ENCODE measurements at places on chromosomes 11 and 22.

- no peak for DNase-seq
These were observed 47.4 kb upstream of the SEPTIN5 start for GRCh38 chr22:19666673-19667593.

DNA sequence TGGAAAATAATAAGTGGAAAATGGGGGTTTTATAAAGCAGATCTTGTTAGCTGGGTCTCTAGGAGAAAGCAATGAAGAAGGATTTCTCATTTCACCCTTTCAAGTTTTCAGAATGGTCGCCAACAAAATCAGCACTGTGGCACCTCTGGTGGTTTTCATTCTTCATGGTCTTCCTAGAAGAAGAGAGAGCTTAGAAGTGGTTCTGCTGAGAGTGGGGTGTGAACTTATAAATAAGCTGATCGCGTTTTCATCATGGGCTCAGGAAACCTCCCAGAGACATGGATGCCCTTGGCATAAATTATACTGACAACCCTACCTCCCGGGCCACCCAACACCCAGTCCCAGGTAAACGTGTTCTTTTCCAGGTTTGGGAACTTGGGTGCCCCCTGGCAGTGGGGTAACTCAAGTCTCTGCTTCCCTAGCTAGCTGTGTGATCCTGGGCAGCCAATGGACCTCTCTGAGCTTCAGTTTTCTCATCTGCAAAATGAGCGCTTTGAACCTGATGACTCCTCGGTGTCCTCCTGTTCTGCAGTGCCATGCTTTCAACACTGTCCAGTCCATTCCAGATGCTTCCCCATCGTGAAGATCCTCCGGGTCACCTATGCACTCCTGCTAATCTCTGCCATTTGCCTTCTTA, 72.6 kb upstream of the GRAMD1B start:
- no peak for DNase-seq

DNA sequence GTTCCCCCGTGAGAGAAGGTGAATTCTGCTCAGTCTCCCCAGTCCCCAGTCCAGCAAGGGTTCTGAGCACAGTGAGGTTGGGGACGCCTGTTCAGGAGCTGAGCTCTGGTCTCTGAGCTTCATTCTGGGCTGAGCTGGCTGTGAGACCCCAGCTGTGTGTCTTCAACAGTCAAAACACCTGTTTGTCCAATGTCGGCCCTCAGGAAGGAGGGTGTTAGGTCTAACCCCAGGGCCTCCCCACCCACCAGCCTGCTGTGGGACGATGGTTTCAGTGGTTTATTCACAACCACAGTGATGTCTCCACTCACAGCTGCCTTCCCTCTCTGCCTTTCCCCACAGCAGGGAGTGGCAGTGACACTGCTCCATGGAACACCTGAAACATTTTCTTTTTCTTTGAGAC, 1282.9 kb downstream of the TBC1D22A start:
- DNase-seq, result no peak

DNA sequence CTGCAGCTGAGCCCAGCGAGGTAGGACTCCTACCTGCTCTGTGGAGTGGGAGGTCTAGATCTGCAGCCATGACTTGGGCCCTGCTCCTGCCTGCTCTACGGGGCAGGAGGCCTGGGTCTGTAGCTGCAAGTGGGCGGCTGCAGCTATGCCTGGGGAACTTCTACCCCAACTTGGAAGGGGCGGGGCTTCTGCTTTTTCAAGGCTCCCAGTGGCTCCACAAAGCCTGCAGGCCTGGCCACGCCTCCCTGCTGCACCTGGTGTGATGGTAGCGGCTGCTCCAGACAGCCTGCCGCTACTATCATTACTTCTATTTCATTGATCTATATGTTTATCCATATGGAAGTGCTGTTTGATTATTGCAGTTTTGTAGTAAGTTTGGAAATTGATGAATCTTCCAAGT, 121.2 kb downstream of the NELL1 start:
- no peak for DNase-seq

DNA sequence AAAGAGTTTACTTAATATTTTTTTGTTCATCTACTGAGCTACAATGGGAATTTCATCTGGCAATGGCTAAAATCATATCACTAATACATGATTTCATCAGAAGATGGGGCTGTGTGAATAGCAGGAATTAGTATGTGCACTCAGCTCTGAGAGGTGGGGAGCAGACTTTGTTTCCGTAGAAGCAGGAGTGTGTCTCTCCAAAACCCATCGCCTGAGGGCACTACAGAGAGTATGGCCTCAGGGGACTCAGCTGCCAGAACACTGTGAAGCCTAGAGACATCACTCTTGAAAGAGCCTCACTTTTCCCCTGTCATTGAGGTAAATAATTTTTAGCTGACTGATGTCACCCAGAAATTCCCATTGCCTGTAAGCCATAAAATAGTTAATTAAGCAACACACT, 261.4 kb upstream of the ISX start:
- no peak for DNase-seq

DNA sequence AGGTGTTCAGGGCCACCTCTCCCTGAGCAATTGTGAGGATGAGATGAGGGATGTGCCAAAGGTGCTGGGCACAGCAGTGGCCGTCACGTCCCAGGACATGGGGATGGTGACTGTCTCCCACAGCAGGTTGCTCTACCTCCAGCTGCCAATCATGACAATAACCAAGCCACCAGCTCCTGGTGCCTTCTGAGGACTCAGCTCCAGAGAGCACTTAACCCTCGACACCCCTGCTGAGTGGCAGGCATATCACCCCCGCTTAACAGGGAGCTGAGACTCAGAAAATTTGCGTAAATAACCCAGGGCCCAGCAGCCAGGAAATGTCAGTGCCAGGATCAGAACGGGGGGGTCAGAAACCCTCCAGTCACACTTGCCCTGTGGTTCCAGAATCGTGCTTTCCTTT, 8.4 kb upstream of the PNPLA5 start:
- DNase-seq, result no peak

DNA sequence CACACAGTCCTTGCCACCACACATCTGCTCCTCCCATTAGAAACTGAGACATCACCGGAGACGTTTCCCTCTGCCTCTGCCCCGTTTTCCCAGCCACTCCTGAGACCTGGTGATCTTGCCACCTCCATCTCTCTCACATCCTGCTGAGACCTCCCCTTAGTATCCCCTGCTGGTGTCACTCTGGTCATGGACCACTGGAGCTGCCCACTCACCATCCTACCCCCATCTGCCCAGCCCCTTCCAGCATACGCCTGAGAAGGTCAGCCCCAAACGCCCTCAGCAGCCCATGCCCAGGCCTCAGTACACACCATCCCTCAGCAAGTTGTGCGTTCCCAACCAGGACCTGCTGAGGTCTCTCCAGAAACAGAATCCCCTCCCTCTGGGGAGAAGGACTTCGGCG, 64.3 kb downstream of the SHANK2 start:
- DNase-seq, result no peak

- DNase-seq, result no peak
These were observed 292.0 kb downstream of the BRD1 start for GRCh38 chr22:49535527-49536125.

GRCh38 chr22:38203090-38203810, 1.5 kb downstream of the MAFF start:
- DNase-seq, result no peak

DNA sequence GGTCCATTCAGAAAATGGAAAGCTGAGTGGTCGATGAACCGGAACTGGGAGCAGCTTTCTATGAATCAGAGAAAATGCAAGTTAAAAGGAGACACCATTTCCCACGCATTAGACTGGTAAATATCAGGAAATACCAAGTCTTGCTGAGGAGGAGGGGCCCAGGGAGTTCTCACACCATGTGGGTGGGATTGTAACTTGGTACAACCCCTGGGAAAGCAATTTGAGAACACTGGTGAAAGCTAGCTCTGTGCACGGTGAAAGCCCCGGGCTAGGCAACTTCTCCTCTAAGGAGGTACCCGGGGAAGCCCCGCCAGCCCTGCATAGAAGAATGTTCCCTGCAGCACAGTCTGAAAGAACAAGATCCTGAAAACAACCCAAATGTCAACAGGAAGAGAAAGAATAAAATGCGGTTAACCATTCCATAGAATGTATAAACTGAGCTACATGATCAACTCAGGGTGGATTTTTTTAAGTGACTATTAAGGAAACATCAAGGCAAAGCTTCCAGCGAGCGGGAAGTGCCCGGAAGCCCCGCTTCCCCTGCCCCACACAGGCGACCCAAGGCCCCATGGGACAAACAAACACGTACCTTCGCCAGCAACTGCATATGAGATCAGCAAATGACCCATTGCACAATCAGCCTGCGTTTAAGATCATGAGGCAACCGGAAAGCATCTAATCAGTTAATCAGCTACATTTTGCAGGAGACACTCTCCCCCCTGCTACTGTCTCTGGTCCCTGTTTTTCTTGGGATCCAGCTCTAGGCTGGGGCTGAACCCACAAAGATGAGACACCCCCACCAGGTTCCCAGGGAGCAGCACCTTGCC, 11.3 kb downstream of the SHANK2 start:
- no peak for DNase-seq

GRCh38 chr11:116420030-116420429, 352.8 kb downstream of the BUD13 start:
- no peak for DNase-seq

DNA sequence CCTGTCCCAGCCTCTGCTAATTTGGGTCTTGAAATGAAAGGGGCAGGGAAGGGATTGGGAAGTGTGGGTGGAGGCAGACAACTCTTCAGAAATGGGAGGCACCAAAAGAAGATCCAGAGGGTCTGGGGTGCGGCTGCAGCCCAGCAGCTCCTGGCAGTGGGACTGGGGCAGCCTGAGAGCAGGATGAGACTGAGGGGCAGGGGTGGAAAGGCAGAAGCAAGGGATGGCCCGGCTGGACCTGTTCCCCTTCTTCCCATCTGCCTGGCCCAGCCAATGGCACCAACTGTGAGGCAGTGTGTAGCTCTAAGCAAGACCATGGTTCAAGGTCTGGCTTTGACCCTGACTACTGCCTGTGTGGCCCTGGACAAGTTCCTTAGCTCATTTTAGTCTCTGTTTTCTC, 160.4 kb downstream of the ENTHD1 start:
- DNase-seq, result no peak

GRCh38 chr11:107810875-107811274, 47.7 kb downstream of the SLC35F2 start:
- DNase-seq, result no peak

- no peak for DNase-seq
These were observed 28.8 kb downstream of the TOM1 start for GRCh38 chr22:35328472-35328885.

- no peak for DNase-seq
These were observed 236.8 kb downstream of the CASP12 start for GRCh38 chr11:104661471-104661870.

GRCh38 chr11:128919216-128919615, 23.5 kb downstream of the TP53AIP1 start:
- no peak for DNase-seq

DNA sequence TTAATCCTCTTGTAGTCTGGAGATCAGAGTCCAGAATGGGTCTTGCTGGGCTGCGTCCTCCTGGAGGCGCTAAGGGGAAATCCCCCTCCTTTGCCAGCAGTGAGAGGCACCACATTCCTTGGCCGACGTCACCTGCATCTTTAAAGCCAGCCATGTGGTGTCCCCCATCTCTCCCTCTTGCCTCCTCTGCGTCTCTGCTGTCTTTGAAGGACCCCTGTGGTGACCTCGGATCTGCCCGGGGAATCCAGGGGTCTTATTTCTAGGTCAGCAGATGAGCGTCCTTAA, 27.2 kb upstream of the PARVB start:
- DNase-seq, result no peak

GRCh38 chr11:122807731-122808477, 30.4 kb upstream of the CRTAM start:
- DNase-seq, result no peak

GRCh38 chr11:80798174-80798573, 1357.3 kb upstream of the TENM4 start:
- DNase-seq, result no peak

DNA sequence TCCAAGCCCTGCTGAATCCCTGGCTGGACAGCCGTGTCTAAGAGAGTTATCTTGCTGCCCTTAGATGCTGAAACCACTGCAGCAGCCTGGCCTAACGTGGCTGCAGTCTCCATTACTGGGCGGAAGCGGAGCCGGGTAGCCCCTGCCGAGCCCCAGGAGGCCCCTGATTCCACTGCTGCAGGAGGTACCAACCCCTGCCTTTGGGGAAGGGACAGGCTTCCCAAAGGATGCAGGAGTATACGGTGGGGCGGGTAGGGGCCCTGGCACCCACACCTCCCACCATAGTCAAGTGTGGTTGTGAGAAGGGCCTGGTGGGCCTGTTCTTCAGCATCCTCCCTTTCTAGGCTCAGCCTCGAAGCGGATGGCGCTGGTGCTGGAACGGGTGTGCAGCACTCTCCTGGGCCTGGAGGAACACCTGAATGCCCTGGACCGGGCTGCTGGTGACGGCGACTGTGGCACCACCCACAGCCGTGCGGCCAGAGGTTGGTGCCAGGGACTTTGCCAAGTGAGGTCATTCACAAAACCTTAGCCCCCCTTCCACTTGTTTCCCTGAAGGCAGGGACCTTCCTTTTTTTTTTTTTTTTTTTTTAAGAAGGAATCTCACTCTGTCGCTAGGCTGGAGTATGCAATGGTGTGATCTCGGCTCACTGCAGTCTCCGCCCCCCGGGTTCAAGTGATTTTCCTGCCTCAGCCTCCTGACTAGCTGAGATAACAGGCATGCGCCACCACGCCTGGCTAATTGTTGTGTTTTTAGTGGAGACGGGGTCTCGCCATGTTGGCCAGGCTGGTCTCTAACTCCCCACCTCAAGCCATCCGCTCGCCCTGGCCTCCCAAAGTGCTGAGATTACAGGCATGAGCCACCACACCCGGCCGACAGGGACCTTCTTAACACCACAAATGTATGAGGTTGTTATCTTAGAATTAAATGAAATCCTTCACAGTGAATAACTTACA, 11.0 kb downstream of the TKFC start:
- DNase-seq, result no peak

GRCh38 chr11:65422633-65423515, at the start of gene NEAT1:
TSS of gene NEAT1 (plus strand) at chr11:65422798.
- no peak for DNase-seq

GRCh38 chr11:45458269-45458668, 172.1 kb upstream of the SYT13 start:
- no peak for DNase-seq

DNA sequence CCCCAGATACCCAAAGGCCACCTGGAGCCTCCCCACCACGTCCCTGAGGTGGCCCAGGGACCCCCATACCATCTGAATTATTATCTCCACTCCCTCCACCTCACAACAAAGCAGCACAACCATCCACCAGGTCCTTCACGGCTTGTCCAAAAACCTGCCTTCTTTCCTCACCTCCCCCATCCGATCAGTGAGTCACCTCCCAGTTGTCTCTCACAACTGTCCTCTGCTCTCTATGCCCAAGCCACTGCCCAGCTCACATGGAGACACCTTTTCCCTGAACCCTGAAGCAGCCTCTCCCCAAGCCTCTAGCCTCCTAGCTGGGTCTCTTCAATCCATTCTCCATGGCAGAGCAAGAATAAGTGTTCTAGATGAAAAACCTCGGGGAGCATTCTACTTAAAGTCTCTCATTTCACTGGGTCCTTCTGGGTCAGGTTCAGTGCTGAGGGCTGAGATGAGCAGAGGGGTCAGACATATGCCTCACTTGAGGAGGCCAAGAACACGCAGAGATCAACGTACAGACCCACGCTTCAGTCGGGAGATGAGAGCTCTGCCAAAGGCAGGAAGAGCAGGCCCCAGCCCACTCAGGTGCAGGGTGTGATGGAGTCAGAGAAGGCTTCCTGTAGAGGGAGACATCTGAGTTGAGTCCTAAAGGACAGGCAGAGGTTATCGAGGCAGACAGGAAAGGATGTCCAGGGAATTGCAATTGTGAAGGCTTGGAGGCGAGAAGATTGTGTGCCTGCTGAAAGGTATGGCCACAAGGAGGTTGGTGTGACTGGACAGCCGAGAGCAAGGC, 74.7 kb downstream of the PDE2A start:
- no peak for DNase-seq

- DNase-seq, result no peak
These were observed 85.7 kb downstream of the TBC1D22A start for GRCh38 chr22:46848197-46848596.

GRCh38 chr11:13891911-13892310, 70.6 kb upstream of the SPON1 start:
- DNase-seq, result no peak
